ENCODE measurements at places on chromosomes 12 and 14.

DNA sequence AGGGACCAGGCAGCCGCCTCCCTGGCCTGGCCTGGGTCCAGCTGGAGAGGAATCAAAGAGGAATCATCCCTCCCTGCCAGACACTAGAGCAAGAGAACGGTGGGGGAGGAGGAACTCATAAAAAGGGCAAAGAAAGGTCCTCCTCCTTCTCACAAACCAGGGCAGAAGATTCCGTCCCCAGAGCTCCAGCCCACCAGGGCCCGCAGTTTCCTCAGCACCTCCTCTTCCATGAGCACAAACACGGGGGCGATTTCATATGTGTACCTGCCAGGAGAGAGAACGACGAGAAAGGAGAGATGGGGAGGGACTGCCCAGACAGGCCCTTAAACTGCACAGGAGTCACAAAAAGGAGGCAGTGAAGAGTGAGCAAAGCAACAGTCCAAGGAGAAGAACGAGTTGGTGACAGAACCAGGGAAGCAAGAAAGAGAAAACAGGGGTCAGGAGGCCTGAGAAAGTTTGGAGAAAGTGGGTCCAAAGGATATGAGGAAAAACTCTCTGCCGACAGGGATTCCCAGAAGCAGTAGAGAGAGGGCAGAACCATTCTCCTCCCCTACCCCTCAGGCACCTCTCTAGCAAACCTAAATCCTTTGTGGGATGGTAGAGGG, 8.7 kb upstream of the ZNF740 start:
- DNase-seq: peak; percentile 28

- DNase-seq: no peak
Observed at GRCh38 chr14:96693987-96694386, 103.2 kb upstream of the VRK1 start.

DNA sequence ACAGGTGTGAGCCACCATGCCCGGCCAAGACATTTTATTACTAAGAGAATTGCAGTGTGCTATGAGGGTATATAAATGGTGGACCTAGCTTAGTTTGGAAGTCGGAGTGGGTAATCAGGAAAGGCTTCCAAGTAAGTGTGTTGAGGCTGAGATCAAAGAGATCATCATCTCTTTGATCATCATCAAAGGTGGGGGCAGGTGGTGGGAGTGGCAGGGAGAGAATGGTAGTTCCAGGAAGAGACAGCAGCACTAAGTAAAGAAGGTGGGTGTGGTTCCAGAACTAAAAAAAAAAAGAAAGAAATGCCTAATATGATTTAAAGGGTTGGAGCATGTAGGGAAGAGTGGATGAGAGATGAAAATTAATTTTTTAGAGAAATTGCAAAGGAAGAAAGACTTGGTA, 14.7 kb downstream of the SLC4A8 start:
- DNase-seq: no peak

DNA sequence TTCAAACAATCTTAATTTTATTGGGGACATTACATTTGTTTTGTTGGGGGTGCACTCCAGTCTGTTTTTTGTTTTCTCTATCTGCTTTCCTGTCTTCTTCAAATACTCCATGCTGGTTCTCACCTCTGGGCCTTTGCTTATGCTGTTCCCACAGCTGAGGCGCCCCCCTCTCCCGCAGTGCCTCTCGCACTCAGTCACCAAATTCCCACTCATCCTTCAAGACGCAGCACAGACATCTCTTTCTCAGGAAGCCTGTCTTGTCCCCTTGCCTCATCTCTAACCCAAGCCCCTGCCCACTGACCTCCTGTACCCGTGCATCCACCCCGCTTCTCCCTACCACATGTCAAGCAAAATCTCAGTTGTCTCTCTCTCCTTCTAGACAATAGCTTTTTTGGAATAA, 43.7 kb upstream of the PRMT8 start:
- DNase-seq: no peak

GRCh38 chr14:71328183-71328582, 420.9 kb downstream of the PCNX1 start:
- DNase-seq: no peak
